ENCODE measurements at places on chromosomes 3 and 15. TPM values are rescaled to one million over a fixed set of nuclear protein-coding genes. Genes with fewer than 3 reads are reported as not detected.

The MKRN3 gene
- 0.18 TPM for total RNA-seq

The WDR76 gene
- 25.2 TPM for total RNA-seq

The PRR23B gene
- not detected for total RNA-seq

The SLC7A14 gene
- total RNA-seq, result 0.07 TPM

The TRIM42 gene
- total RNA-seq, result not detected

- DNase-seq, result no peak
Observed at GRCh38 chr15:58987036-58987435, 427 bp upstream of the RNF111 start.

- no peak for DNase-seq
Observed at GRCh38 chr15:53563627-53564026, 195.8 kb downstream of the WDR72 start.

DNA sequence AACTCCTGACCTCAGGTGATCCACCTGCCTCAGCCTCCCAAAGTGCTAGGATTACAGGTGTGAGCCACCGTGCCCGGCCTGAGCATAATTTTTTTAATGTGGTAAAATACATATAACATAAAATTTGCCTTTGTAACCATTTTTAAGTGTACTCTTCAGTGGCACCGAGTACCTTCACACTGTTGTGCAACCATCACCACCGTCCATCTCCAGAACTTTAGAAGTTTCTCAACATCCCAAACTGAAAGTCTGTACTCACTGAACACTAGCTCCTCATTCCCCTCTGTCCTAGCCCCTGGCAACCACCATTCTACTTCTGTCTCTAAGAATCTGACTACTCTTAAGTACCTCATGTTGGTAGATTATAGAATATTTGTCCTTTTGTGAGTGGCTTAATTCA lies 35.2 kb downstream of the LRIG1 start:
- no peak for DNase-seq

- no peak for DNase-seq
Observed at GRCh38 chr3:28595372-28595771, 246.7 kb upstream of the AZI2 start.

GRCh38 chr3:13238687-13239466 lies 165.6 kb upstream of the IQSEC1 start:
- DNase-seq, result no peak

DNA sequence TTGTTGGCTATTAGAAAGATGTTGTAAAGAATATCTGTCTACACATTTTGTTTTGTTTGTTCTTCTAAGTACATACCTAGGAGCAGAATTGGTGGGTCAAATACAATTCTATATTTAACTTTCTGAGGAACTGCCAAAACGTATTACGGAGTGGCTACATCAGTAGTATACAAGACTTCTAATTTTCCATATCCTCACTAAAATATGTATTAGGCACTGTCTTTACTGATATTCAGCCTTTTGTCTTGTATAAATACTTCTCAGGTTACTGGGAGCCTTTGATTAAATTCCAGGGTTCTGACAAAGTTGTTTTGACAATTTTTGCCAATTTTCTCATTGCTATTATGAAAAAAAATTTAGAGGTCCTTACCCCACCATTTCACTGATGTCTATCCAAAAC lies 146.7 kb downstream of the NR2E3 start:
- DNase-seq, result no peak

DNA sequence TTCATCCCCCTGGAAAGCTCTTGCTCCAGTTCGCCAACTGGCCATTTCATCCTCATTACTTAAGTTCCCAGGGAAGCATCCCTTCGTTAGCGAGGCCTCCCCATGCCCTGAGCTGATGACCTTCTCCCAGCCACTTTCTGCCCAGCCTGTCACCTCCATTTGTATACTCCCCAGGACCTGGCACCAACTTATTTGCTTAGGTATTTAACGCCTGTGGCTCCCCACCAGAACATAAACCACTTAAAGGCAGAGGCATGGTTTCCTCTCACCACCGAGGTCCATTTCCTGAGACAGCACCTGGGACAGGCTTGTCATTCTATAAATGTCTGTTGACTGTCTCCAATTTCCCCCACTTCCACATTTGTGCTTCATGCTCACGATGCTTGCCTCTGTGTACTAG lies 189.0 kb downstream of the ZNF621 start:
- no peak for DNase-seq

DNA sequence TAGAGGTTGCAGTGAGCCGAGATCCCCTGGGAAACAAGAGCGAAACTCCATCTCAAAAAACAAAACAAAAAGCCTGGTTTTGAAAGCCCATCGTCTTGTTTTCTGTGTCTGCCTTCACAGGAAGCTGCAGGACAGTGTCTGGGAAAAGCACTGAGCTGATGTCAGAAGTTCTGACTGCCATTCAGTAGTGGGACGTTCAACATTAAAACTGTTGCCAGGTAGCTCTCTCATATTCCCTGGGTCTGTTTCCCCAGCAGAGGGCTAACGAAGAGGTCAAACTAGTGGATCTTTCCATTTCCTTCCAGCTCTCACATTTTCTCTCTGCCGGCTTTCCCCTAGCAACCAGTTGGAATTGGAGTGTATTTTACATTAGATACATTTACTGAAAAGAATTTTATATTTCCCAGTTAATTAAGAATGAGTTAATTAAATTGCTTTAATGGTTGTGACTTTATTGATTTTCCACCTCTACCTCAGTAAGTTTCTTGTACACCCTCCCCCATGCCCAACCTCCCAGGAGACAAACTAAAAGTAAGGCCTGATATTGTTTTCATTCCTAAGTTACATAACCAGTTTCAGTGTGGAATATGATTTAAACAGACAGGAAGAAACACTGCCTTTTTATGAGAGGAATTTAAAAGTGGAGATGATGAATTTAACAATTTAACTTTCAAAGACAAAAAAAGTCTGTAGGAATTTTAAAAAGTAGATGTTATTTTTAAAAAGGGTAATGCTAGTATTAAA lies 29.9 kb downstream of the RCN2 start:
- DNase-seq, result peak; percentile 15

- no peak for DNase-seq
Observed at GRCh38 chr15:85361323-85361722, 19.1 kb upstream of the AKAP13 start.

- DNase-seq, result no peak
Observed at GRCh38 chr3:72591522-72592421, 256.5 kb downstream of the SHQ1 start.

- no peak for DNase-seq
Observed at GRCh38 chr15:52352086-52352485, 56.5 kb upstream of the MYO5C start.

GRCh38 chr3:172211123-172211522 lies 171.7 kb downstream of the FNDC3B start:
- no peak for DNase-seq

DNA sequence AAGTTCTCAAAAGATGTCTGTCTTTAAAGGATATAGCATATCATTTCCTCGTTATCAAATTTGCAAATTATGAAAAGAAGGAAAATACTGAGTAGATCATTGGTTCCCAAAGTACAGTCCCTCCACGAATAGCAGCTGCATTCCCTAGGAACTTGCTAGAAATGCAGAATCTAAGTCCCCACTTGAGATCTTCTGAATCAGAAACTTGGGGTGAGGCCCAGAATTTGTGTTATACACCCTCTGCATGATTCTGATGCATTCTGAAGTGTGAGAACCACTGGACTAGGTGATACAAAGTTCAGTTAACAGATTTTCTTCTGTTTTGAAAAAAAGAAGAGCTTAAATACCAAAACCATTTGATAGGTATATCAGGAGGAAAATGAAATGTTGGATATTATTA lies 77.1 kb downstream of the SLC25A26 start:
- no peak for DNase-seq

DNA sequence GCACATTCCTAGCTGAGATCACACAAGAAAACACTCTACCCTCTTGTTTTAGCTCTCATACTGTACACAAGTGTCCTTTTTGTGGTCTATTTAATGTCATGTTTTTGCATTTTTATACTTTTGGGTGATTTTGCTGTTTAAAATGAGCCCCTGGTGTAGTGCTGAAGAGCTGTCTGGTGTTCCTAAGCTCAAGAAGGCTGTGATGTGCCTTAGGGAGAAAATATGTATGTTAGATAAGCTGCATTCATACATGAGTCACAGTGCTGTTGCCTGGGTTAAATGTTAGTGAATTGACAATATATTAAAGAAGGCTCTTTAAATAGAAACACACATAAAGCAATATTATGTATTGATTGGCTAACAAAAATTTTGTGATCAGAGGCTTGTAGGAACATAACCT lies 387.4 kb upstream of the C2CD4B start:
- DNase-seq, result no peak

DNA sequence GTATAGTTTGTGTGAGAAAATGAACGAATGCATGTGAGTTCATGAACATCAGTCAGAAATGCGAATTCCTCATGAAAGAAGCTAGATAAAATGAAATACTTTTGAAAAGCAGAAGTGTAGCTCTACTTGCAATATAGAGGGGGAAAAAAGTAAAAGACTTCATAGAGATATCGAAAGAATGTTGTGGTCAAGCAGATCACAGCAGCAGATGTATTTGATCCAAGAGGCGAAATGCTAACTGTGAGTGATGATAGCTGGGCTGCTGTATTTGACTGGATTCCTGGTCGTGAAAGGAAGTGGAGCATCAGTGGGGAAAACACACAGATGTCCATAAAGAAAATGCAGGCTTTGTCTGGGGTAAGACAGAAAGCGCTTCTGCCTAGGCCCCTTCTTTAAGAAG lies 112.4 kb downstream of the ADAMTSL3 start:
- DNase-seq, result no peak

- DNase-seq, result peak; percentile 34
Observed at GRCh38 chr15:92733934-92734521, 78.5 kb upstream of the FAM174B start.

GRCh38 chr3:187947927-187948682 lies 202.8 kb upstream of the BCL6 start:
- no peak for DNase-seq

GRCh38 chr15:55990516-55990915 lies 2.9 kb downstream of the NEDD4 start:
- no peak for DNase-seq

GRCh38 chr15:80977627-80978036 lies 12.0 kb downstream of the MESD start:
- peak; percentile 62 for DNase-seq

GRCh38 chr3:13378155-13378554 lies 42.0 kb downstream of the NUP210 start:
- no peak for DNase-seq

GRCh38 chr3:108117241-108117775 lies 26.5 kb upstream of the CD47 start:
- no peak for DNase-seq

GRCh38 chr3:5787861-5788488 lies 600.5 kb downstream of the EDEM1 start:
- no peak for DNase-seq

GRCh38 chr15:73724212-73724611 lies 28.9 kb downstream of the INSYN1 start:
- no peak for DNase-seq

Data from endothelial cell of umbilical vein (primary cell).